ENCODE measurements at places on chromosomes 5 and 9. TPM values are rescaled to one million over a fixed set of nuclear protein-coding genes. Genes with fewer than 3 reads are reported as not detected.

TRIM14 gene
- 1.2 TPM for polyA plus RNA-seq

RAPGEF6 gene
- 1.2 TPM for polyA plus RNA-seq

NR6A1 gene
- polyA plus RNA-seq: 0.13 TPM

PCSK1 gene
- polyA plus RNA-seq: 5.1 TPM

NEURL1B gene
- polyA plus RNA-seq: 12.8 TPM

SEMA4D gene
- 4.9 TPM for polyA plus RNA-seq

GOLM1 gene
- 21.9 TPM for polyA plus RNA-seq

ACOT12 gene
- not detected for polyA plus RNA-seq

PRDM9 gene
- polyA plus RNA-seq: not detected

CCT5 gene
- 237 TPM for polyA plus RNA-seq

Measured in adipose tissue (tissue), 3 donors.